NCI-H69 (cell line): ENCODE measurements at places on chromosomes 4 and X.

DNA sequence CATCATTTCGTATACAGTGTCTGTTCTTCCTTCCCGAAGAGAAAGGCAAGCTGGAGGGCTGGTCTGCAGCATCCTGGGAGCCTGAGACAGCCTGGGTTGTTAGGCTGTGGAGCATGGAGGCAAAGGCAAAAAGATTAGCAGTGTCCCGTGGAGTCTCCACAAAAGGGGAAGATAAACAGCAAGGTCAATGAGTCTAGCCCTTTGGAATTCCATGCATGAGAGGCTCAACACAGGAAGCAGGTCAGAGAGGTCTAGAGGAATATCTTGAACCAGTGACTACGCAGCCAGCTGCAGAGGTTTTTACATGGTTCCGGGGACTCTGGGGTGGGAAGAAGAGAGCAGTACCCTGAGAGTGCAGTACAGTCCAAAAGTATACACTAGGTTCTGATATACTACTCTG is 12.2 kb upstream of the MCF2 start:
- no peak for DNase-seq

- DNase-seq, result no peak
Observed at GRCh38 chr4:2298532-2298991, 36.7 kb upstream of the MXD4 start.

- DNase-seq, result no peak
Observed at GRCh38 chr4:7187691-7188090, 4.6 kb upstream of the SORCS2 start.

- no peak for DNase-seq
Observed at GRCh38 chr4:101083131-101083530, 264.2 kb downstream of the PPP3CA start.

- DNase-seq, result no peak
Observed at GRCh38 chr4:121861426-121861825, 8.8 kb downstream of the BBS7 start.

DNA sequence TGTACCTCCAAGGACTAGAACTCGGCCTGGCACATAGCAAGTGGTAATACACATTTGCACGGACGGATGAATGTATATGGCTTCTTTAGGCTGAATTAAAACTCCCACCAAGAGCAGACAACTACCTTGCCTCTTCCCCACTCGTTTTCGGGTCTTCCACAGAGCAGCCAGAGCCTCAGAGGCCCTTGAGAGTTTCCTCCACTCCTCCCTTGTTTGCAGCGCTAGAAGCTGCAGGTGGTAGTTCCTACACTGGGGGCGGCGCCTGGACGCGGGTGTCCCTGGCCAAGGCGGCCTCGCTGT is 10.2 kb upstream of the INTU start:
- no peak for DNase-seq

DNA sequence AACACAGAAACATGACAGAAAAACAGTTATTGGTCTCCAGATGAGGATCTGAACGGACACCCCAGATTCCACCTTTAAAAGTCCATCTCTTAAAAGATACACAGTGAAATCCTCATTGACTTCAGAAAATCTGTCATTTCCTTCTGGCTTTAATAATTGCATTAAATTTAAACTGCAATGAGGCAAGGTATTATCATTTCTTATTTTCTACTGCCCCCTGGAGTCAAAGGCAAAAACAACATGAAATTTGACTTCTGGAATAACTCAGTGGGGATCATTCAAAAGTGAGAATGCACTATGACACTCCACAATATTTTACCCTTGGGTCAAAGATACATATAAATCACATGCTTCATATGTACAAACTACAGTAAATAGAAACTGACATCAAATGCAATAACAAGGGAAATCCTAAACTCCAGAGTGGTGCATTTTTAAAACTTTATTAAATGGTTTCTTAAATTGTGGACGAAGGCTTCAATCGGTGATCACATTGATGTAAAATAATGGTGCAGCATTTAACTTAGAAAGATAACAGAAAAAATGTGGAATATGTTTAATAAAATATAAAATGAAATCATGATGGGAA is 56.4 kb upstream of the SPANXN1 start:
- DNase-seq, result peak; percentile 0

DNA sequence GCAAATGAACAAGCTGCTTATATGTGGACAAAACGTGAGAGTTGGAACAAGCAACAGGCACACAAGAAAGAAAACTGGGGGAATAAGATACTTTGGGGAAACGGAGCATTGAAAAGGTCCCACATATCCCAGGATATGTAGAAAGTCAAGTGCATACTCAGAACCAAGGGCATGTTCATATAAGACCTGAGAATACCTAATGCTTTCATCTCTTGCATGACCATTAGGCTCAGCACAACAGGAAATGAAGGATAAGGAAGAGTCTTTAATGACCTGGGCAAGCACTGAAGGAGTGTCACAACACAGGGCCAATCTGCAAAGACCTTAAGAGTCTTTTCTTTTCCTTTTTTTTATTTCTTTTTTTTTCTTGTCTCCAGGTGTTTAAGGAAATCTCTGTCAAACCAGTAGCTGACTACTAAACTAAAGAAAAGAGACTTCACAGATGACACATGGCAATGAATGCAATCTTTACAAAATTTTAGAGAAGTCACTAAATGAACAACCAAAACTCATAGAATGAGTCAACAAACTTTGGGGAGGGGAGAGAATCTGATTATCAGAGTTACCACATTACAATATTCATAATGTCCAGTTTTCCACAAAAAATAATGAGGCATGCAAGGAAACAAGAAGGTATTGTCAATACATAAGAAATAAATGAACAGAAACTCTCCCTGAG is 67.9 kb upstream of the STK26 start:
- DNase-seq, result no peak

DNA sequence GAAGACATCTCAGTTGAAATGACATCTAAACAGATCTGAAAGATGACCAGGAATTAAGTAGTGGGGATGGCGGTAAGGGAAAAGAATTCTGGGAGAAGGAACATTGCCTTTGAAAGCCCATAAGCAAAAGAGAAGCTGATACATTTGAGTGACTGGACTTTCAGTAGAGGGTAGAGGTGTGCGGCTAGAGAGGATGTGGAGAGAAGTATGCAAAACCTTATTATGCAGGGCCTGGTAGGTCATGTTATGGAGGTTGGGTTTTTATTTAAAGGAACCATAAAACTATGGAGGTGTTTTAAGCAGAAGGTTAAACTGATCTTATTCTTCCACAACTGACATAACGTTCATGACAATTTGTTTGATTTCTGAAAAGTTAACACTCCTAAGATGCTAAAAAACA is 36.3 kb downstream of the RPS6KA3 start:
- no peak for DNase-seq

- DNase-seq, result peak; percentile 15
Observed at GRCh38 chrX:9816084-9816700, 30.0 kb downstream of the SHROOM2 start.

DNA sequence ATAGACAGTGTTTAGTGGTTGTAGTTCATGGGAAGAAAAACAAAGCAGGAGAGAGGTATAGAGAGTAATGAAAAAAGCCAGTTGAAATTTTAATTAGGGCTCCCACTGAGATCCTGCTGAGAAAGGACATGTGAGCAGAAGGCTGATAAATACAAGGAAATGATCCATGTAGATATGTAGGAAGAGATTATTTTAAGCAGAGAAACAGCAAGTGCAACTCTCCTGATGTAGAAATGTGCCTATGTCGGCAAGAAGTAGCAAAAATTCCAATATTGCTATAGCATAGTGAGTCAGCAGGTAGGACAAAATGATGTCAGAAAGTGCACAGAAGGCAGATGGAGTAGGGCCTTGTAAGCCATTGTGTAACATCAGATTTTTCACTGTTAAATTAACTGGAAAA is 1027.3 kb downstream of the PCDH18 start:
- DNase-seq, result peak; percentile 81

GRCh38 chr4:17665346-17665745 is 50.9 kb downstream of the MED28 start:
- peak; percentile 6 for DNase-seq

- no peak for DNase-seq
Observed at GRCh38 chr4:38049545-38050170, 89.5 kb downstream of the PTTG2 start.

GRCh38 chr4:62399242-62399641 is 1199.1 kb downstream of the ADGRL3 start:
- DNase-seq, result no peak

- DNase-seq, result no peak
Observed at GRCh38 chrX:83509254-83509801, 1.2 kb downstream of the POU3F4 start.

DNA sequence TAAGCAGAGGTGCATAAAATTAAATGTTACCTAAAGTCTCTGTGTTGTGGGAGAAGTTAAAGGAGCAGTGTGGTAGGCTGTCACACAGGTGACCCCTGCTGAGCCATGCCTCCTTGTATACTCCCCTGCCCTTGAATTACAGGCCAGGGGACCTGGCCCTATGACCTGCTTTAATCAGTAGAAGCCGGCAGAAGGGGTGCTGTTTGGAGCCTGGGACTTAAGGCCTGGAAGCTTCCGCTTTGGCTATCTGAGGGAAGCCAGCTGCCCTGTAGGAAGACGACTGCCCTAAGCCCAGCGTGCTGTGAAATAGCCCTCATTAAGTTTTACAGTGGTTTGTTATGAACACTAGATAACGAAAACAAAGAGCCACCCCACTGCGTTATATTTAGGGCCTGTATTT is 34.1 kb downstream of the SPINK2 start:
- DNase-seq, result no peak

DNA sequence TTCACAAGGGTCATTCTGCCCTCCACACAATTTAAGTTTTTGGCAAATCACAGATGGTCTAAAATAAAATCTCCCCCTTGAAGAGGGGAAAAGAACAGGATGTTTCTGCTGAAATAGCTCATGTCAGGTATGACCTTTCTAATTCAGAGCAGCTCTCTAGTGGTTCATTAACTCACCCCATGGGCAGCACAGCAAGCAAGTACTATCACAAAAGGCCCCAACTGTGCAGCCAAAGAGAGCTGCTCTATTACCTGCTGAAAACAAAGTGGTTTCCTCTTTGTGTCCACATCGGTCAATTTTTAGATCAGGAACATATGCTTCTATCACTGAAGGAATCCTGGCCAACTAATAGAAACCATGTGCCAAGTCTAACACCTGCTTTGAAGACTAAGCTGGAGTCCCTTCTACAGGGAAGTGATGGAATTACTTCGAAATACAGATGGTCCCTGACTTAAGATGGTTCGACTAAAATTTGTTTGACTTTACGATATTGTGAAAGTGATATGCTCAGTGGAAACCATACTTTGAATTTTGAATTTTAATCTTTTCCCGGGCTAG is 164.3 kb downstream of the ENOX2 start:
- peak; percentile 84 for DNase-seq

- DNase-seq, result no peak
Observed at GRCh38 chr4:99722725-99723124, 65.1 kb upstream of the C4orf54 start.

DNA sequence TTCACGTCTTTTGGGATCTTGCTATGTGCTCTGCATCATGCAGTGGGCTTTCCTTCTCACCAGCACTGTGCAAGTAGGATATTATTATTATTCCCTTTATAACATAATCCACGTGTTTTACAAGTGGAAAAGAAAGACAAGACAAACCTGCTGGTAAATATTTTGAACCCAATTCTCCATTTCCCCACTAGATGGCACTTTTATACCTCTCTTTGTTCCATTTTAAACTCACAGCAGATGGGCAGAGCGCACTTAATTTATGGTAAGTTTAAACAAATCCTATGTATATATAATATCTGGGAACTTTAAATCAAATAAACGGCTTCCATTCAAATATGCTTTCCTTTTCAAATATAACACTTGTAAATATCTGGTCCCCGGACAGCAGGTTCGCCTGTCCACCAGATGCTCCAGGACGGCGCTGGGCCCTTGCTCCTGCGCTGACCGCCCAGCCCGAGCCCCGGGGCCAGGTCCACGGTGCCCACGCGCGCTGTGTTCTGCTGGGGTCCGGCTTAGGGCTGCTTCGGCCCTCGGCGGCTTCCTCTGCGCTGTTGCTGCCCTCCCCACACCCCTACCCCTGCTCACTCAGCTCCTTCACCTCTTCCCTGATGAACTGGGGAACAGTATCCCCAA is 31.1 kb downstream of the F11 start:
- DNase-seq, result peak; percentile 23

GRCh38 chrX:13028871-13029636 is 15.4 kb downstream of the FAM9C start:
- peak; percentile 77 for DNase-seq

DNA sequence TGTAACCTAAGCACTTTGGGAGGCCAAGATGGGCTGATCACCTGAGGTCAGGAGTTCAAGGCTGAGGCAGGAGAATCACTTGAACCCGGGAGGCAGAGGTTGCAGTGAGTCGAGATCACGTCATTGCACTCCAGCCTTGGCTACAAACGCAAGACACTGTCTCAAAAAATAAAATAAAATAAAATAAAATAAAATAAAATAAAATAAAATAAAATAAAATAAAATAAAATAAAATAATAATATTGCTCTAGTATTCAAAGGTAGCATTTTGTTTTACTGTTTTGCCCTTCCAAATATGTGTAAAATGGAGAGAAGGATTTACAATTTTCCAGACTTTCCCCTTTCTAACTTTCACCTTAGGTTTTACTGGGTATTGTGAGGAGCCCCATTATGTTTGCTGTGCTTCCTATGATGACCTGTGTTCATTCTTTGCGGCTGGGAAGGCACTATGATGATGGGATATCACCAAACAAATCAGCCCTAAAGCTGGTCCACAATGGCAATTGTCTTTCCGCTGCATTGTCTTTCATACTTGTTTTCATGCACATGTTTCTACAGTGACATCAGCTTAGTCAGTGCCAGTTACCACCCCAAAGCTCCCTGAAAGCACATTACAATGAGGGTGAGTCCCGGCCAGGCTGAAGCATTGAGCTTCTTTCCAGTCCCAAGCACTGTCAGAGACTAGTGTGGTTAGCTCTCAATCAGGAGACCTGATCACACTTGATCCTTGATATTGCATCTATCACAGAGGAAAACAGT is 50.8 kb downstream of the DTHD1 start:
- no peak for DNase-seq

- DNase-seq, result no peak
Observed at GRCh38 chr4:86319390-86319789, 40.5 kb downstream of the MAPK10 start.

DNA sequence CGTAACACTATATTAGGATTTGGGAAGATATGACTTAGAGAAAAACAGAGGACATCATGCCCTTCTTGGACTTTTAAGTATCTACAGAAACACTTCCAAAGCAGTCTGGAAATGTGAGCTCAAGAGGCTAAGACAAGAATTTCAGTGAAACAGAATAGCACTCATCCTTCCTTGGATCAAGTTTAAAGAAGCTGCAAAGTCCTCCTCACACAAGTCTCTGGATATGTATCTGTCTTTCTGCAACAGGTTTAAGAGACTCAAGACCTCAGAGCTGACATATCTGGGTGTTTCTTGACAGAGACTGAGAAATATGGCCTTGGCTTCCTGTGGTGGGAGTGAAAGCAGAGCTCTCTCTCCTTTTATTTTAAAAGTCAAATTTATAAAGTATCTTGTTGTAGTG is 82.5 kb upstream of the GIMD1 start:
- no peak for DNase-seq

GRCh38 chrX:6674734-6675133 is 139.8 kb upstream of the VCX3A start:
- no peak for DNase-seq

- peak; percentile 86 for DNase-seq
Observed at GRCh38 chr4:128385683-128386304, 98.2 kb upstream of the PGRMC2 start.
